Right atrium auricular region (tissue), 2 donors: ENCODE measurements at places on chromosomes 1 and 21. TPM values are rescaled to one million over a fixed set of nuclear protein-coding genes. Genes with fewer than 3 reads are reported as not detected.
A peak's percentile ranks its signal among the peaks of the same experiment; 100 is the strongest.

GRCh38 chr21:44024887-44025353, 12.8 kb downstream of the TRAPPC10 start:
- peak; percentile 88 for DNase-seq
- no peak overlapping the region for H3K4me3 ChIP-seq
- peak overlapping the region; percentile 59 for H3K27ac ChIP-seq
- peaks cover 46% of the 10 kb centered on the region for H3K4me1 ChIP-seq

TBX19 gene
- total RNA-seq: 0.30 TPM

DNA sequence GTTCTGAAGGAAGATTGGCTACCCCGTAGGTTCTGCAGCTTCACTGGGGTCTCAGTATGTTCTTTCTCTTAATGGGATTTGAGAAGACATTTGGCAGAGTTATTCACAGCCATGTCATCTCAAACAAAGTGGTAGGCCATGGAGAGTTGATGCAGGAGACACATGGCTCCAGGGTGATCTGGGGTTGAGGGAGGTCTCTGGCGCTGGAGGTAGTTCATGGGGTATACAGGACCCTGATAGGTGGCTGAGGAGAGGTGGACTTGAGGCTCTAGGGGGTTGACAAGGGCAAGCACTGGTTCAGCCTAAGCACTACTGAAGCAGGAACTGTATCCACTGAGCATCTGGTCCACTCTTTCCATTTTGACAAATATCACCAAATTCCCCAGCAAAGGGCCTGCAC, 100.4 kb downstream of the C1orf94 start:
- H3K4me1 ChIP-seq: no peaks in the 10 kb centered on the region
- H3K27me3 ChIP-seq: no peaks in the 10 kb centered on the region
- H3K27ac ChIP-seq: no peak overlapping the region
- no peaks in the 10 kb centered on the region for H3K36me3 ChIP-seq
- no peak for DNase-seq

DNA sequence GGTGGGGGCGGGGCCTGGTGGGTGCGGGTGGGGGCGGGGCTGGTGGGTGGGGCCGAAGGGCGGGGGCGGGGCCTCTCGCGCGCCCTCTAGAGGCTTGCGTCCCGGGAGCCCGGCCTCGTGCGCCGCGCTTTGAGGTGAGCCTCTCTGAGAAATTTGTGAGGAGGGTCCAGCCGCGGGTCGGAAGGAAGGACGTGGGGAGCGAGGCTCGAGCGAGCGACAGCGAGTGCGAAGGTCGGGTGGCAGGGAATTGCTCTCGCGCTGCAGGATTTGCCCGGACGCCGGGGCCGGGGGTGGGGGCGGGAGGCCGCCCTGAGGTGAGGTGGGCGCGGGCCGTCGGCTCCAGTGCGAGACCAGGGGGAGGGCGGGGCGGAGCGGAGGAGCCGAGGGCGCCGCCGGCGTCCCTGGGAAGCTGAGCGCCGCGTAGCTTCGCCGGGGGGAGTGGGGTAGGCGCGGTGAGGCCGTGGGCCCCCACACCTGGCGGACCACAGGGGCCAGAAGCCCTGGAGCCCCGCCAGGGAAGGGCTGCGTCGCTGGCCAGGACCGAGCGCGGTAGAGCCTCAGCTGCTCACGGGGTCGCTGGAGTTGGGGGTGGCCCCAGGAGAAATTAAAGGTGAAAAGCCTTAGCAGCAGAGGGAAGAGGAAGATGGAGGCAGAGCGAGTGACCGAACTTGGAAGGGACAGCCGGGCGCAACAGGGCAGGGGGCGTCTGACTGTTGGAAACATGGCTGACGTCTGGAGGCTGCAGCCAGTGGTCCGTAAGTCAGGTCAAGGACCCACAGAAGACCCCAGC, 754 bp upstream of the LSS start:
- H3K4me1 ChIP-seq: peaks cover 39% of the 10 kb centered on the region
- H3K4me3 ChIP-seq: peak overlapping the region; percentile 88
- no peaks in the 10 kb centered on the region for H3K36me3 ChIP-seq
- no peaks in the 10 kb centered on the region for H3K27me3 ChIP-seq

CLDN8 gene
- not detected for total RNA-seq

FALEC gene
- total RNA-seq: not detected

GRCh38 chr1:62439652-62440371, 3.0 kb downstream of the USP1 start:
- H3K27me3 ChIP-seq: no peaks in the 10 kb centered on the region
- peaks cover 9% of the 10 kb centered on the region for H3K36me3 ChIP-seq
- H3K4me3 ChIP-seq: no peak overlapping the region
- H3K4me1 ChIP-seq: no peaks in the 10 kb centered on the region

SIM2 gene
- total RNA-seq: not detected

DYNLT5 gene
- total RNA-seq: not detected

GRCh38 chr1:41650028-41650880, 165.8 kb upstream of the EDN2 start:
- no peak overlapping the region for H3K4me3 ChIP-seq
- DNase-seq: peak; percentile 69
- no peaks in the 10 kb centered on the region for H3K36me3 ChIP-seq
- H3K27ac ChIP-seq: no peak overlapping the region
- no peaks in the 10 kb centered on the region for H3K27me3 ChIP-seq

CNKSR1 gene
- 0.52 TPM for total RNA-seq

AK5 gene
- 2.2 TPM for total RNA-seq

PLEKHM2 gene
- 78.1 TPM for total RNA-seq

HHIPL2 gene
- total RNA-seq: 0.16 TPM

DNA sequence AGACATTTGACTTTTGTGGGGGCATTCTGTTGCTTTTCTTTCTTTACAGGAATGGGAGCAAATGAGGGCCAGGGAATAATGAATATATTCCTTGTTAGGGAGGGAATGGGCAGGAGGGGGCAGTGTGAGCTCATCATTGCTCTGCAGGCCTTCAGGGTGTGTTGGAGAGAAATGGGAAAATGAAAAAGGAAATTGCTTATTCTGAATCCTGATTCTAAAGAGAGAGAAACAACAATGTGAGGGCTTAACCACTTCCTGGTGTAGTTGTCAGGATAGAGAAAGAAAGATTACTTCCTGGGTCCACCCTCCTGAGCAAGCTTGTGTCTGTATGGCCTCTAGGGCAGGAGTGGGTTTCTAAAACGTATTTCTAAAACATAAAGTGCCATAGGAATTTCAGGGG, 28.3 kb downstream of the VANGL2 start:
- no peak overlapping the region for H3K4me3 ChIP-seq
- no peaks in the 10 kb centered on the region for H3K4me1 ChIP-seq
- no peak for DNase-seq
- H3K36me3 ChIP-seq: peaks cover 9% of the 10 kb centered on the region
- H3K27ac ChIP-seq: no peak overlapping the region

L1TD1 gene
- not detected for total RNA-seq

DNA sequence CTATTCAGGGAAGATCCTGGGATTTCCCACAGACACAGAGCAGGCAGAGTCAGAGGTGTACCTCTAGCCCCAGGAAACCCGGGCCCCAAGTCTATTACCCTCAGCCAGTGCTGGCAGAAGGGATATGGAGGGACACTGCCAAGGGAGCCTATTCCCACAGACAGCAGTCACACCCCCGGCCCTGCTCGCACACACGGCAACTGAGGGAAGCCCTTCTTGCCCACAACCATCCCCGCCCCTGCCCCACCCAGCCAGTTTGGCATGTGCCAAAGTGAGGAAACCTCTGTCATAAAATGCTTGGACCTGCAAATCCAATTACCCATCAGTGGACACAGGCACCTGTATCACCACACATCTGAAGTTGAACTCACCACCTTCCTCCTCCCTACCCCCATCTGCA, 6.5 kb downstream of the CACNA1S start:
- no peaks in the 10 kb centered on the region for H3K27me3 ChIP-seq
- H3K36me3 ChIP-seq: no peaks in the 10 kb centered on the region
- no peak for DNase-seq
- no peak overlapping the region for H3K27ac ChIP-seq
- H3K4me1 ChIP-seq: no peaks in the 10 kb centered on the region
- H3K4me3 ChIP-seq: no peak overlapping the region

FCGR2B gene
- total RNA-seq: 8.1 TPM

OR2T2 gene
- total RNA-seq: not detected

B4GALT3 gene
- 32.7 TPM for total RNA-seq

GRCh38 chr1:54172614-54173599, 20.1 kb upstream of the CDCP2 start:
- no peak for DNase-seq
- no peaks in the 10 kb centered on the region for H3K4me1 ChIP-seq
- no peak overlapping the region for H3K4me3 ChIP-seq
- H3K27ac ChIP-seq: no peak overlapping the region

DNA sequence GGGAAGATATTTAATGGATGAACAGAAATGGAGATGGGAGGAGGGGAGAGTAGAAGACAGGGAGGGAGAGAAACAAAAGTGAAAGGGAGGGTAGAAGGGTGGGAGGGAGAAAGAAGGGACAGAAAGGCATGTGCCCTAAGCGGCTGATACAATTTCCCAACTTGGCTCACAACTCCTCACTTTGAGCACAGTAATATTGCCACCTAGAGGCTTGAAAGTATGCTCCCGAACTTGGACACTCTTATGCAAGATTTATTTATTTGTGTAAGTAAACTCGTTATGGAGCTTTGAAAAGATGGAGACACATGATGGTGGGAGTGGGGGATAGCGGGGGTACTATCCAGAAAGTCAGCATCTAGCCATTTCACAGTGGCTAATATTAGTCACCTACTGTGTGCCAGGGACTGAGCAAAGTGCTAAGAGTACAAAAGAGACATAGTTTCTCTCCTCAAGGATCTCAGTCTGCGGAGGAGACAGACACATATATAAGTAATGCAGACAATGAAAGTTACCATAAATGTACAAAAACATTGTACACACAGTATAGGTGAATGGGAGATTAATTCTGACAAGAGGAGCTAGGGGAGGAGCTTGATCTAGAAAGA, 189.7 kb downstream of the SEC16B start:
- no peaks in the 10 kb centered on the region for H3K36me3 ChIP-seq
- H3K4me1 ChIP-seq: no peaks in the 10 kb centered on the region
- DNase-seq: no peak
- H3K4me3 ChIP-seq: no peak overlapping the region
- H3K27me3 ChIP-seq: no peaks in the 10 kb centered on the region
- no peak overlapping the region for H3K27ac ChIP-seq

PLEKHG5 gene
- total RNA-seq: 7.9 TPM
